Left lung (tissue), 14 donors: ENCODE measurements at places on chromosomes 5 and 9. TPM values are rescaled to one million over a fixed set of nuclear protein-coding genes. Genes with fewer than 3 reads are reported as not detected.

DNA sequence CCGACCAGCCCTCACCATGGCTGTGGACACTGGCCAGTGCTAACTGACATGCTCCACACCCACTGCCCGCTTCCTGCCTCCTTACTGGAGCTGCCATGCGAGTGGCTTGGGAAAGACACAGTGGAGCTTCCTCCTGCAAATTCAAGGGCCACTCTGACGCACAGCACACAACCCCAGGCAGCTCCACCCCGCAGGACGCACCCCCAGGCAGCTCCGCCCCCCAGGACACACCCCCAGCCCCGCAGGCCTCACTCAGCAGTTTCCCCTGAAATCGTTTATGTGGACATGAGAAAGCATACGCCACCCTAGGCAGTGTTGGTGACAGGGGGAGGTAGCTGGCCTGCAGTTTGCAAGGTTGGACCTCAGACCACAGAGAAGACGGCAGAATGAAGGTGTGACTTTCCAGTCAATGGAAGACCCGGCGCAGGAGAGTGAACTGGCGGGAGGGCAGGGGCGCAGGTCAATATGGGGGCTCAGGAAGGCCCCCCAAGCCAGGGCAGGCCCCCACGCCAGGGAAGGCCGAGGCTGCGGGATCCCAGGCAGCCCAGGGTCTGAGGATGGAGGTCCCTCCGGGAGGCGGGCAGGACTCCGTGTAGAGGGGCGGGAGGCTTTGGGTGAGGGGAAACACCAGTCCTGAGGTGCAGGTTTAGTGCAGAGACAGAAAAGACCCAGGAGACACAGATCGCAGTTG, 21.6 kb downstream of the LPCAT1 start:
- no peak for DNase-seq
- H3K4me1 ChIP-seq = peaks cover 24% of the 10 kb centered on the region
- no peaks in the 10 kb centered on the region for H3K27me3 ChIP-seq
- H3K27ac ChIP-seq = no peak overlapping the region
- H3K36me3 ChIP-seq = peaks cover 31% of the 10 kb centered on the region
- H3K4me3 ChIP-seq = no peak overlapping the region

DNA sequence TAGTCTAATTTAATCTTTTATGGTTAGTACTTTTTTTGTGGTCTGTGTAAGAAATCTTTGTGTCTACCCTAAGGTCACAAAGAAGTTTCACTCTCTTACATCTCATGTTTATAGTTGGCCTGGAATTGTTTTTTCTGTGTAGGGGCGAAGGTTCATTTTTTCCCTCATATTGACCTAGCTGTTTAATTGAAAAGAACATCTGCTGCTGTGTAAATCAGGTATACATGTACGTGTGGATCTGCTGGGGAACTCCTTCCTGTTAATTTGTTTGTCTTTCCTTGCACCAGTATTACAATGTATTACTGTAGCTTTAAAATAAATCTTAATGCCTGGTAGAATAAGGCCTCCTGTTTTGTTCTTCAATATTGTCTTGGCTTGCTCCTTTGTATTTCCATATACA, 37.8 kb downstream of the EXOSC2 start:
- DNase-seq = no peak
- H3K36me3 ChIP-seq = no peaks in the 10 kb centered on the region
- peaks cover 6% of the 10 kb centered on the region for H3K4me1 ChIP-seq
- H3K27me3 ChIP-seq = no peaks in the 10 kb centered on the region
- H3K27ac ChIP-seq = no peak overlapping the region
- H3K4me3 ChIP-seq = no peak overlapping the region

- H3K36me3 ChIP-seq = no peaks in the 10 kb centered on the region
- peak overlapping the region; percentile 53 for H3K4me3 ChIP-seq
- no peak for DNase-seq
- peak overlapping the region; percentile 77 for H3K27ac ChIP-seq
- H3K27me3 ChIP-seq = no peaks in the 10 kb centered on the region
Observed at GRCh38 chr5:18745988-18746615, 1111.8 kb downstream of the TAF11L14 start.

DNA sequence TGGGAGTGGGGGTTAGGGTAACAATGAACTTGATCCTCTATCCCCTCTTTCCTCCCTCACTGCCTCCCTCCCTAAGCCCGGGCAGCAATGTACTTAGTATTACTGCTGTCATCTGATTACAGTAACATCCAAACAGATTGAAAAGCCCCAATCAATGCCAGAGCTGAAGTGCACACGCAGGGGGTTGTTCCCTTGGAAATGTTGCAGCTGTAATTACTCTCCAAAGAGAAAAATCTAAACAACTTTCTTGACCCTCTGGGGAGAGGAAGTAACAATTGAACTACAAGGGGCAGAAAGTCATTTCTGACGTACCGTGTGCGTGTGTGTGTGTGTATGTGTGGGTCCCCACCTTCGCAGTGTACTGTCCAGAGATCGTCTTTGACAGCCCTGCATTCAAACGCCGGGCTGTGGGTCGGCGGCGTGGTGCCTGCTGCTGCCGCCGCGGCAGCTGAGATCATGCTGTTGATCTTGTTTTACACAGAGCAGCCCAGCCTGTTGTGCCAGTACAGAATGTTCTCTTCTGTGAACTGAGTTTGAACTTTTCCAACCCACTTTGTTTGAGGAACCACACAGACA, 66.0 kb upstream of the KLF9 start:
- no peaks in the 10 kb centered on the region for H3K27me3 ChIP-seq
- peaks cover 85% of the 10 kb centered on the region for H3K4me1 ChIP-seq
- no peak overlapping the region for H3K4me3 ChIP-seq
- H3K27ac ChIP-seq = peak overlapping the region; percentile 86

DNA sequence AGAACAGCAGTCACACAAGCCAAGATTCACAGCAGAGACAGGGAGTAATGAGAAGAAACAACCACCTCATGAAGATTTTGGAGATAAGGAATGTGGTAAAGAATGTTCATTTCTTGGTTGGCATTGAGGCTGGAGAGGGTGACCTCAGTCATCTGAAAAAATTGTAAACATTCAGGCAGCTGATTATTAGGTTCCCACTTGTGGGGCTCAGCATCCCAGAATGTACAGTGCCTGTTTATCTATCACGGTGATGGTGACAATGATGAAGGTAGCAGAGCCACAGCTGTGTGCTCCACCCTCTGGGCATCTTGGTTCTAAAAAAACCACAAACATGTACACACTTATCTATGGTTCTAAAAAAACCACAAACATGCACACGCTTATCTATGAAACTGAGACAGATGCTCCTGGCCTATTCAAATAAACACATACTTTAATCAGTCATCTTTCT, 143.9 kb upstream of the MOCS2 start:
- H3K36me3 ChIP-seq = no peaks in the 10 kb centered on the region
- H3K27me3 ChIP-seq = no peaks in the 10 kb centered on the region
- H3K4me1 ChIP-seq = peaks cover 5% of the 10 kb centered on the region
- DNase-seq = no peak
- no peak overlapping the region for H3K27ac ChIP-seq

- DNase-seq = no peak
- no peak overlapping the region for H3K4me3 ChIP-seq
- H3K4me1 ChIP-seq = no peaks in the 10 kb centered on the region
- no peaks in the 10 kb centered on the region for H3K36me3 ChIP-seq
- H3K27ac ChIP-seq = no peak overlapping the region
Observed at GRCh38 chr5:57358796-57359592, 123.6 kb downstream of the ACTBL2 start.

DNA sequence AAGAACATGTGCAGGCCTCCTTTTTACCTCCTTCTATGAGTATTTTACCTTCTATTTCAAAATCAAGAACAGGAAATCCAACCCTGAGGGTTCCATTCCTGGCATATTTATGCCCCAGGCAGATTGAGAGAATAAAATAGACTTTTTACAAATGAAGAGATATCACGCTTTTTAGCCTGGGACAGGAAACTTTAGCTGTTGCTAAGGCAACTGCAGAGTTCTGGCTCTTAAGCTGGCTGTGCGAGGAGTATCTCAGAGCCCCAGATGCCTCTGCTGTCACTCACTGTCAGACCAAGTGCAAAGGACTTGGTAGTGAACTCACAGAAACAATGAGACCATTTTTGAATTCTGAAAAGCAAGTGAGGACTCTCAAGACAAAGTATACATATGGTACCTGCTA, 69.5 kb upstream of the HSPB3 start:
- no peak overlapping the region for H3K27ac ChIP-seq
- H3K27me3 ChIP-seq = no peaks in the 10 kb centered on the region
- H3K36me3 ChIP-seq = no peaks in the 10 kb centered on the region
- no peak for DNase-seq
- peaks cover 4% of the 10 kb centered on the region for H3K4me1 ChIP-seq
- no peak overlapping the region for H3K4me3 ChIP-seq

DNA sequence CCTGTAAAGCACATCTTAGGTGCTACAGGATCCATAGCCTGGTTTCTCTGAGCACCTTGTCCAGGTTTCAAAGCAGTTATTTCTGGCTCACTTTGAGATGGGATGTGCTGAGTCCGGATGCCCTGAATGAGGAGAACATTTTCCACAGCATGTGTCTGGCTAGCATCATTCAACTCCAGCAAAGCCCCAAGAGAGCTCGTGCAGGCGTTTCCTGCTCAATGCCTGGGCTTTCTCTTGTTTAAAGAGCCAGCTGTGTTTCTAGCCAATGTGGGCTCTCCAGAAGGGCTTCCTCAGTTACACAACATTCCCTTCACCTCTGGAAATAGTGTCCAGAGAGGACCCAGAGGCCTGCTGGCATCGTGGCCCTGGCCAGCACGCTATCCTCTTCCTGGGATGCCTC, 411.7 kb downstream of the DMAC1 start:
- H3K4me3 ChIP-seq = no peak overlapping the region
- no peak overlapping the region for H3K27ac ChIP-seq
- no peaks in the 10 kb centered on the region for H3K36me3 ChIP-seq
- no peaks in the 10 kb centered on the region for H3K27me3 ChIP-seq

GRCh38 chr5:91925249-91925648, 542.1 kb upstream of the ARRDC3 start:
- H3K36me3 ChIP-seq = no peaks in the 10 kb centered on the region
- H3K4me3 ChIP-seq = no peak overlapping the region
- H3K27ac ChIP-seq = no peak overlapping the region

DNA sequence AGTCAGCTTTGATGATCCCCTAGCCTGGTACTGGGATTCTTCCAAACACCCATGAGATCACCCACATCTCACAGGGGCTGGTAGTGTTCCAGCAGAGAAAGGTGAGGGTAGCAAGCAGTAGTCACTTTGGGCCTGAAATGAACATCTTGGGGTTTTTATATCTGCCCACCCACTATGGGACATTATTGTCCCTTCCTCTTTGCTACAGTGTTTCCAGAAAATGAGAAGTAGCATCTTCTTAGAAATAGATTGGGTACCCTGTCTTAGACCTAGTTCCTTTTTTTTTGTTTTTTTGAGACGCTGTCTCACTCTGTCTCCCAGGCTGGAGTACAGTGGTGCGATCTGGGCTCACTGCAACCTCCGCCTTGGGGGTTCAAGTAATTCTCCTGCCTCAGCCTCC, 249.2 kb upstream of the ANKRD55 start:
- peak overlapping the region; percentile 86 for H3K27ac ChIP-seq
- H3K27me3 ChIP-seq = peaks cover 5% of the 10 kb centered on the region
- no peaks in the 10 kb centered on the region for H3K36me3 ChIP-seq
- no peak for DNase-seq

DNA sequence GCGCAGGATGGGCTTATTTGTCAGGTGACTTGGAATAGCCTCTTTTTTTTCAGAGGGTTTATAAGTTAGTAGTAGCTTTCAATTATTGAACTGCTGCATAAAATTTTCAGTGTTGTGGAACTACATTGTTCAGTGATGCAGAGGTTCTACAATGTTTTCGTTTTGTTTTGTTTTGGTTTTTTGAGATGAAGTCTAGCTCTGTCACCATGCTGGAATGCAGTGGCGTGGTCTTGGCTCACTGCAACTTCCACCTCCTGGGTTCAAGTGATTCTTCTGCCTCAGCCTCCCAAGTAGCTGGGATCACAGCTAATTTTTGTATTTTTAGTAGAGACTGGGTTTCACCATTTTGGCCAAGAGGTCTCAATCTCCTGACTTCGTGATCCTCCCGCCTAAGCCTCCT, 22.0 kb downstream of the NUP188 start:
- H3K36me3 ChIP-seq = peaks cover 96% of the 10 kb centered on the region
- no peaks in the 10 kb centered on the region for H3K27me3 ChIP-seq
- no peak overlapping the region for H3K4me3 ChIP-seq
- H3K27ac ChIP-seq = no peak overlapping the region
- H3K4me1 ChIP-seq = no peaks in the 10 kb centered on the region
- DNase-seq = no peak

DNA sequence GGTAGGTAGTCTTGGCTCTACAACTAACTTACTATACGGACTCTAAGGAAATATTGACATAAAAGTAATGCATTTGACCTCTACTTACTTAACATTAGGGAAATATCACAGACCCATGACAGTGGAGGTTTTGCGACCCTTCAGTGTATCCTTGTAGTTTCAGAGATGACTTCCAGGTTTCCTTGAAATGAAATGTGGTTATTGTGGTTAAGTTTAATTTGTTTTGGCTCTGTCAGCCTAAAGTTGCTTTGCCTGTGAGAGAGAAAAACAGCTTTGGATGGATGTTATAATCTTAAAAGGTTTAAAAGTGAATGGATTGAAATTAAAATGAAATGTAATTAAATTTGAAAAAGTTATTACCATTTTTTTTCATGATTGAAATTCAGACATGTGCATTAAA, 42.9 kb downstream of the LRRTM2 start:
- no peak overlapping the region for H3K27ac ChIP-seq
- H3K4me1 ChIP-seq = no peaks in the 10 kb centered on the region
- no peaks in the 10 kb centered on the region for H3K27me3 ChIP-seq
- no peak for DNase-seq
- no peak overlapping the region for H3K4me3 ChIP-seq

- H3K36me3 ChIP-seq = no peaks in the 10 kb centered on the region
- H3K4me3 ChIP-seq = no peak overlapping the region
- H3K27ac ChIP-seq = no peak overlapping the region
- no peaks in the 10 kb centered on the region for H3K27me3 ChIP-seq
- H3K4me1 ChIP-seq = no peaks in the 10 kb centered on the region
Observed at GRCh38 chr9:18705796-18706392, 231.9 kb downstream of the ADAMTSL1 start.

- no peaks in the 10 kb centered on the region for H3K4me1 ChIP-seq
- no peak overlapping the region for H3K4me3 ChIP-seq
- no peak for DNase-seq
- no peaks in the 10 kb centered on the region for H3K27me3 ChIP-seq
- H3K36me3 ChIP-seq = no peaks in the 10 kb centered on the region
Observed at GRCh38 chr9:87109851-87110250, 162.5 kb upstream of the GAS1 start.

DNA sequence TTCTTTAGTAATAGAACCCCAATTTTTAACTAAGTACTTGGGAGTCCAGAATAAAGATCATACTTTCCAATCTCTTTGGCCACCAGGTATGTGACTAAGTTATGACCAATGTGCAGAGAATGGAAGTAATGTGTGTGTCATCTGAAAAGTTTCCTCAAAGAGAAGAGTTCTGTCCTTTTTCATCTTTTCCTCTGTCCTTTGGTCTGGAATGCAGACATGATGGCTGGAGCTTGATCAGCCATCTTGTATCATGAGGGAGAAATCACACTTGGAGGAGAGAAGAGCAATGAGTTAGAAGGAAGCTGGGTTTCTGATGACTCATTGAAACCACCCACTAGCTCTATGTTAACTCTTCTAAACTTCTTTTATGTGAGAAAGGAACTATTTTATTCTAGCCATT, 5.5 kb upstream of the CPEB4 start:
- H3K4me3 ChIP-seq = no peak overlapping the region
- H3K27ac ChIP-seq = peak overlapping the region; percentile 19
- DNase-seq = no peak
- H3K27me3 ChIP-seq = no peaks in the 10 kb centered on the region

ASTN2 gene
- total RNA-seq = 4.6 TPM

GALNT12 gene
- total RNA-seq = 20.0 TPM

QRFP gene
- not detected for total RNA-seq

SLC34A3 gene
- 0.12 TPM for total RNA-seq

WNK2 gene
- total RNA-seq = 0.93 TPM

PPP2R2B gene
- total RNA-seq = 1.5 TPM

CTSV gene
- total RNA-seq = 1.1 TPM
